ENCODE measurements at places on chromosomes 7 and 10. TPM values are rescaled to one million over a fixed set of nuclear protein-coding genes. Genes with fewer than 3 reads are reported as not detected.

The STK31 gene
- total RNA-seq = 1.3 TPM

The MRC1 gene
- total RNA-seq = 13.8 TPM

The H2AZ2 gene
- 115 TPM for total RNA-seq

The AGAP9 gene
- 6.0 TPM for total RNA-seq

The COL17A1 gene
- total RNA-seq = 56.1 TPM

The ANKRD30A gene
- 725 TPM for total RNA-seq

The TWIST1 gene
- total RNA-seq = 60.0 TPM

The GRID2IP gene
- 0.33 TPM for total RNA-seq

The SLC39A12 gene
- total RNA-seq = 0.88 TPM

The SPDYE11 gene
- not detected for total RNA-seq

The DOCK4 gene
- 43.3 TPM for total RNA-seq

The POU6F2 gene
- not detected for total RNA-seq

The RBM20 gene
- 0.48 TPM for total RNA-seq

The NOS3 gene
- 5.1 TPM for total RNA-seq

The ELN gene
- total RNA-seq = 31.8 TPM

The HABP2 gene
- total RNA-seq = 0.66 TPM

The SCART1 gene
- total RNA-seq = 1.4 TPM

The SLC16A9 gene
- 0.33 TPM for total RNA-seq

The TRPV5 gene
- total RNA-seq = 1.3 TPM

The RARRES2 gene
- 156 TPM for total RNA-seq

All from breast epithelium (tissue), 4 donors.